Smooth muscle cell of the pulmonary artery (primary cell): ENCODE measurements at places on chromosomes 3 and 15. TPM values are rescaled to one million over a fixed set of nuclear protein-coding genes. Genes with fewer than 3 reads are reported as not detected.

IL5RA gene
- not detected in 2 replicates for total RNA-seq

C15orf62 gene
- total RNA-seq: 0.07 TPM in 1 of 2 replicates, not detected in the other

GNB4 gene
- 66.5 and 91.0 TPM in 2 replicates for total RNA-seq

EIF1B gene
- total RNA-seq: 17.2 and 18.6 TPM in 2 replicates

FETUB gene
- not detected in 2 replicates for total RNA-seq

EFCAB12 gene
- total RNA-seq: 0.03 and 0.07 TPM in 2 replicates

CNTN3 gene
- 7.0 and 98.8 TPM in 2 replicates for total RNA-seq

DTX3L gene
- 15.0 and 21.0 TPM in 2 replicates for total RNA-seq

CCDC9B gene
- 49.3 and 91.9 TPM in 2 replicates for total RNA-seq

LHFPL4 gene
- total RNA-seq: not detected in 2 replicates

SLC24A5 gene
- not detected in 2 replicates for total RNA-seq

TMCC1 gene
- total RNA-seq: 18.1 and 27.3 TPM in 2 replicates

JMJD7 gene
- 2.5 and 4.1 TPM in 2 replicates for total RNA-seq

WDR72 gene
- total RNA-seq: not detected in 2 replicates

PLA1A gene
- 0.13 and 0.30 TPM in 2 replicates for total RNA-seq

PLA2G4D gene
- total RNA-seq: under 0.01 TPM in 1 of 2 replicates, not detected in the other

DNAH12 gene
- total RNA-seq: 0.13 TPM in 2 replicates

GXYLT2 gene
- 25.7 and 33.5 TPM in 2 replicates for total RNA-seq

TUSC7 gene
- not detected in 2 replicates for total RNA-seq

ROPN1 gene
- total RNA-seq: not detected in 2 replicates

IL20RB gene
- total RNA-seq: 0.98 and 1.0 TPM in 2 replicates

BNC1 gene
- 0.91 and 21.4 TPM in 2 replicates for total RNA-seq

LTK gene
- 0.07 TPM in 1 of 2 replicates, not detected in the other for total RNA-seq

KAT2B gene
- 12.1 and 12.8 TPM in 2 replicates for total RNA-seq

KNG1 gene
- not detected in 2 replicates for total RNA-seq

FANCD2OS gene
- total RNA-seq: not detected in 2 replicates

PARP16 gene
- 3.5 and 4.6 TPM in 2 replicates for total RNA-seq

IQCF5 gene
- total RNA-seq: not detected in 2 replicates

HGD gene
- total RNA-seq: 0.40 and 1.3 TPM in 2 replicates

KIF23 gene
- 8.6 and 12.8 TPM in 2 replicates for total RNA-seq

HCLS1 gene
- total RNA-seq: 0.76 and 2.2 TPM in 2 replicates

LYSMD4 gene
- total RNA-seq: 6.5 and 9.5 TPM in 2 replicates

GOLIM4 gene
- 64.3 and 72.7 TPM in 2 replicates for total RNA-seq

DAZL gene
- total RNA-seq: not detected in 2 replicates

MED12L gene
- total RNA-seq: 0.17 and 1.0 TPM in 2 replicates

GOLGA8N gene
- total RNA-seq: 6.8 and 7.1 TPM in 2 replicates

NPAP1 gene
- total RNA-seq: not detected in 2 replicates

PCSK6 gene
- 1.0 and 1.1 TPM in 2 replicates for total RNA-seq

SLC22A13 gene
- 0.46 and 1.2 TPM in 2 replicates for total RNA-seq

CPA3 gene
- not detected in 2 replicates for total RNA-seq

TRPM7 gene
- 52.7 and 55.2 TPM in 2 replicates for total RNA-seq

SFMBT1 gene
- total RNA-seq: 2.5 and 4.5 TPM in 2 replicates

CAPN3 gene
- total RNA-seq: 1.6 and 2.7 TPM in 2 replicates

CLPX gene
- 36.2 and 36.8 TPM in 2 replicates for total RNA-seq
